ENCODE measurements at places on chromosomes 2 and 18.

GRCh38 chr18:13214609-13215008 is 4.0 kb upstream of the LDLRAD4 start:
- DNase-seq: no peak

DNA sequence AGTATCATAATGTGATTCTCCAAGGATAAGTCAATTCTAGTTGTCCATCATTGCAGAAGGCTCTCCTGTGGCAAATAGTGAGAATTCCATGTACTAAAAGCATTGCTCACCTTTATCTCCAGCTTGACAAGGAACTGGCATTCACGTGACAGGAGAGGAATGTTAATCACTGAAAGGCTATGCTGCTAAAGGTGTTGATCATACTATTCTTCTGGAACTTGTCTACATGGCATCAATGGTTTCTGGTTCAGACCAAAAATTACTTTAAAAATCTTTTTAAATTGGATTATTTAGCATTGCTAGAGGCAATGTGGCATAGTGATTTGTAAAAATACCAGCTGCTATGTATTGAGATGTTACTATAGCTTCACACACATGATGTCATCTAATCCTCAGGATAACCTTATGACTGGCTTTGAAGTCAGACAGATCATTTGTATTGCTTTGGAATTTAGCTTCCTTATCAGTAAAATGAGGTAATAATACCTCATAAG is 414.4 kb downstream of the MTX2 start:
- no peak for DNase-seq

DNA sequence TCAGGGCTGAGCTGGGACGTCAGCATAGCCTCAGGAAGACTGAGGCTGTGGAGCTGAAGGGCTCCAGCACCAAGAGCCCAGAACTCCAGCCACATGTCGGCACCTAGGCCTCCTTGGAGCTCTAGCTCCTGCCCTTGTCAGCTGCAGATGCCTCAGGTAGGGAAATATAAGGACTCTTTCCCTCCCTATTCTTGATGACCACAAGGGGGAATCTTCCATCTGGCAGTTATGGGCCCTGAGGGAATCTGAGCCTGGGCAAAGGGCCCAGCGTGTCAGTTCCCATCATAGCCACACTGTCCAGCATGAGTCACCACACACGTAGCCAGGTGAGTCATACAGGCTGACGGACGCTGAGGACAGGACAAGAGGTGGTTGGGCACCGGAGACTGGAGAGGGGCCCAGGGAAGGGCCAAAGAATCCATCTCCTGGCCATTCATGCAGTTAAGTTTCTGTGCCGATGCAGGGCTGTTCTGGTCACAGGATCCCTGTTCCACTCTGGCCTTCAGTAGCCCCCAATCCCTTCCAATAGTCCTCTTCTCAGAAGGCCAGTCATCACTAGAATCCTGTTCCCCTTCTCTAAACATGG is 1.8 kb downstream of the MPV17 start:
- peak; percentile 98 for DNase-seq

DNA sequence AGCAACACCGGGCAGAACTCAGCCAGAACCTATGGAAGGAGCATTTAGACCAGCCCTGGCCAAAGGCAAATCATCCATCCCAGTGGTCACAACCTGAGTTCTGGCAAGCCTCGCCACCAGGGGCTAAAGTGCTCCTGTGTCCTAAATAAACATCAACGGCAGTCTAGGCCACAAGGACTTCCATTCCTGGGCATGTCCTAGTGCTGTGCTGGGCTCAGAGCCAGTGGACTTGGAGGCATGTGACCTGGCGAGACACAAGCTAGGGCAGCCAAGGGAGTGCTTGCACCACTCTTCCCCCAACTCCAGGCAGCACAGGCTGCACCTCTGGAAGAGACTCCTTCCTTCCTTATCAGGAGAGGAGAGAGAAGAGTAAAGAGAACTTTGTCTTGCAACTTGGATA is 69.0 kb downstream of the ST6GAL2 start:
- DNase-seq: no peak

DNA sequence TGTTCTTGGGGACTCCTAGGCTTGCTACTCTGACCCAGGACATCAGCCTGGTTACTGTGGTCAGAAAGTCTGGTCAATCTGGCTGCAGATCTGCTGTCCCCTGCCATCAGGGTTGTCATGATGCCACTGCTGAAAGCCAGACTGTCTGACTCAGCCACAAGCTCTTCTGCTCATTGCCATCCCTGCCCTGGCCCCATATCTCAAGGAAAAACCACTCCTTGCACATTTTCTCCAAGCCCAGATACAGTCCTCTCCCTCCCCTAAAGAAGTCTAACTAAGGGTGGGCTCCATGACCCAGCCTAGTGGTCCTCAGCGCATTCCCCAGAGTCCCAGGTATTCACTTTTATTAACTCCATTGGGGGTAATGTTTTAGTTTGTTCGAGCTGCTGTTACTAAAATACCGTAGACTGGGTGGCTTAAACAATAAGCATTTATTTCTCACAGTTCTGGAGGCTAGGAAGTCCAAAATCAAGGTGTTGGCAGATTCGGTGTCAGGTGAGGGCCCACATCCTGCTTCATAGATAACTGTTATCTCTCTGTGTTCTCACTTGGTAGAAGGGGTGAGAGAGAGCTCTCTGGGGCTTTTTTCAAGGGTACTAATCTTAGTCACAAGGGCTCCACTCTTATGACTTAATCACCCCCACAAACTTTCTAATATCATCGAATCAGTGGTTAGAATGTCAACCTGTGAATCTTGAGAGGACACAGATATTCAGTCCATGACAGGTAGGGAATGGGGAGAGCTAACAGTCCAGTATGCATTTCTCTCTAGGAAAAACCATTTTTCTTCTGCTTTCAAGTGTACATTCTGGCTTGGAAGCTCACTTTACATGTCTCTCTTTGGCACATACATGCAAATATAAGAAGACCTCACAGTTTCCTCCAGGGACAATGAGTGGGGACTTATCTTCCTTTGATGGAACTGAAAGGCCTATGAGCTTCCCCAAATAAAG is 94.8 kb upstream of the CXCR4 start:
- no peak for DNase-seq

DNA sequence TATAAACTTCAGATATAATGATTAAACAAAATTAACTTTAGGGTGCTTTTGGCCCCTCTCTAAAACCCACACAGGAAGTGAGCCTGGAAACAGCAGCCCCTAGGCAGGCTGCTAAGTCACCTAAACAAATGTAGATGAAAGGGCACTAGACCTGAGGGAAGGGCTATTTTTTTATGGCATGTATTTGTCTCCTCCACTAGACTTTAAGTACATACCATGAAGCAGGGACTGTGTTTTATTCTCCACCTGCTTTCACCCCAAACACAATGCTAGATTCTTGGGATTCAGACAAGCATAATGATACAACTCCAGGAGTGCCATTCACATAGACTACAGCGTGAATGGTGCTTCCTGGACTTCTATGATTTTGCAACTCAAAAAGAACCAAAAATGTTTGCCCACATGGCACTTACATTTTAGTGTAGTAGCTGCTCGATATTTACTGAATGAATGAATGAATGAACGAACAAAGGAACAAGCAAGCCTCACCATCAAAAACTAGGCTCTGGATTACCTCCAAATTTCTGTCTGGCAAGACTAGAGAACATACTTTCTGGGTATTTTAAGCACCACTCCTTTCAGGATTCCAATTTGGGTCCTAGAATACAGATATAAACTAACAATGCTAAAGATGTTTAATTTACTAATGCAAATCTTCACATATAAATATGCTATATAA is 10.1 kb downstream of the ATAD2B start:
- no peak for DNase-seq

GRCh38 chr18:45932708-45933107 is 34.4 kb downstream of the EPG5 start:
- no peak for DNase-seq

DNA sequence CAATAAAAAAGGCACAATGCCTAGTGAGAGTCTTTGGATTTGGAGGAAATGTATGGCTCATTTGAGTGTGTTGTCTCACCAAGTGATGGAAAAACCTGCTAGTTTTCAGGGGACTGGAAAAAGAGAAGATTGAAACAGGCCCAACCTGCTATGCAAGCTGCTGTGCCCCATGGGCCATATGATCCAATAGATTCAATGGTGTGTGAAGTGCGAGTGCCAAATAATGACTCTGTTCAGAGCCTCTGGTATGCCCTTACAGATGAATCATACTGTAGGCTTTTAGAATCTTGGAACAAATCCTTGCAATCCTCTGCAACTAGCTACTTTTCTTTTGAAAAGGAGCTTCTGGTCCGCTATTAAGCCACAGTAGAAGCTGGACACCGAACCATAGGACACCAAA is 529.8 kb upstream of the CNTNAP5 start:
- DNase-seq: peak; percentile 13

DNA sequence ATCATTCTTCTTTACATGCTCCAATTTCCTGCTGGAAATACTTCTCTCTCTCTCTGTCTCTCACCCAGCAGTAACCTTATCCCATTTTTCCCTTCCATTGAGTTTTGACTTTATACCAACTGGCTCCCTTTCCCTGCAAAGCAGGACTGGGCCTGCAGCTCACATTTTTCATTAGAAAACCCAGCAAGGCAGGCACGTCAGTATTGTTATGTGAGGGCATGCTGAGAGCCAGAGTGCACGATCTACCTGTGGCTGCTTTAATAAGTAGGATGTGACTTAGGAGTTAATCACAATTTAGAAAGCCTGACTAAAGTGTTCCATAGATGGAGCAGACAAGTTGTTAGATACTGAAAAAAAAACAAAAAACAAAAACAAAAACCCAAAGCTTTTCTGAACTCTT is 5.2 kb upstream of the NDUFV2 start:
- no peak for DNase-seq

GRCh38 chr2:208366215-208367127 is 40.1 kb upstream of the PTH2R start:
- DNase-seq: no peak

DNA sequence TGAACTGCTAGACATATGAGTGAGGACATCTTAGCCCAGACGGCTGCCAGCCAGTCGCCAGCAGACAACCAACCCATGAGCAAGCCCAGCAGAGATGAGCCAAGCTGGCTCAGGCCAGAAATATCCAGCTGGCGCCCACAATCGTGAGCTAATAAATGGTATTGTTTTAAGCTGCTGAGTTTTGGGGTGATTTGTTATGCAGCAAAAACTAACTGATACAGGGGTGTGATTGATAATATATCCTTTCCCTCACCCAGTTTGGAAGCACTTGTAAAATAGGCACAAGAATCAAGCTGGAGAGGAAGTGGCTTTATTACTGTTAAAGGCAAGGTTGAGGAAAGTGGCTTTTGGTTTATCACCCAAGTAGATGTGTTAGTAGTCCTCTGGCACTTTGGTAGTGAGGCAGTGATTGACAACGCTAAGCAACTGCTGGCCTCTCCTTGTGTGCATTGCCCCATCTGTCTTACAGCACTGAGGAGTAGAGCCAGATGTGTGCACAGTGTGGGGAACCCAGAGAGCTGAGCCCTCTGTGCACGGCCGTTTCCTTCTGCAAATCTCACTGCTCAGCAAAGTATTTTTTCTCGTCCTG is 110.1 kb downstream of the MYO1B start:
- DNase-seq: no peak

DNA sequence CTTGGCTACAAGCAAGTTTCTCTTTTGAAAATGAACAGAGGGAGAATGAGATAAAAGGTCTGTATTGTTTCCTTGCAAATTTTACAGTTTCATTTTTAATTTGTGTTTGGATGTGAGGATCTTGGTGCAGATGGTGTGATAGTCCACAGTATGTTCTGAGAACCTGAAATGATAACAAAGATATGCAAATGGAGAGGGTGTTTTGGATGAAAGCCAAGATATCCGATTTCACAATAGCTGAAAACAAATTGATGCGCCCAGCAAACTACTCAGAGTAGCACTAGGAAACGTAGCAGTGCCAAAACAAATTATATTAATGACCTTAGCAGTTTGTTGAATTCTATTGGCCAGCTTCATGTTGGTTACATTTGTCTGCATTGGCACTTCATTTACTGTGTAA is 683.5 kb downstream of the TMEM182 start:
- no peak for DNase-seq

DNA sequence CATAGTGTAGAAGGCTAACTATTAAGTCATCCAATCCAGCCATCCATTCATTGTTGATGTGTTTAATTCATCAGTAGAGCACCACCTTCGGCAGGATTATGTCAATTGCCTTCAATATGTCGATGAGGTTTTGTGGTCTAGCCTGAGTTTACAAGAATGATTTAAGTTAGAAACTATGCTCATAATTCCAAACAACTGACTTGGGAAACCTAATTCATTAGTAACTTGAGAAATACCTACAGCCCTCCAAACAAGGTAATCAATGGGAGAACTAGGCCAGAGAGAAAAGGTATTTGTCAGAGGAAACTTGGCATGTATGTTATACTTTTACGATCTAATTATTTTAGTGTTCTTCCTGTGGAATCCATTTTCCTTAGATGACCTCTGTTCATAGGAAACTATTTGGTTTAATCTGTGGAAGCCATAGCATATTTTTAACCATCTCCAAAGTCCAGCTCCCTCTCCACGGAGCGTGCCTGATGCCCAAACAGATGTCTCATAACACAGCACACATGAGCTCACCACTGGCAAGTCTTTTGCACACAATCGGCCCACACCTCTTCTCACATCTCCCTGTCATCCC is 148.5 kb downstream of the GFPT1 start:
- no peak for DNase-seq

DNA sequence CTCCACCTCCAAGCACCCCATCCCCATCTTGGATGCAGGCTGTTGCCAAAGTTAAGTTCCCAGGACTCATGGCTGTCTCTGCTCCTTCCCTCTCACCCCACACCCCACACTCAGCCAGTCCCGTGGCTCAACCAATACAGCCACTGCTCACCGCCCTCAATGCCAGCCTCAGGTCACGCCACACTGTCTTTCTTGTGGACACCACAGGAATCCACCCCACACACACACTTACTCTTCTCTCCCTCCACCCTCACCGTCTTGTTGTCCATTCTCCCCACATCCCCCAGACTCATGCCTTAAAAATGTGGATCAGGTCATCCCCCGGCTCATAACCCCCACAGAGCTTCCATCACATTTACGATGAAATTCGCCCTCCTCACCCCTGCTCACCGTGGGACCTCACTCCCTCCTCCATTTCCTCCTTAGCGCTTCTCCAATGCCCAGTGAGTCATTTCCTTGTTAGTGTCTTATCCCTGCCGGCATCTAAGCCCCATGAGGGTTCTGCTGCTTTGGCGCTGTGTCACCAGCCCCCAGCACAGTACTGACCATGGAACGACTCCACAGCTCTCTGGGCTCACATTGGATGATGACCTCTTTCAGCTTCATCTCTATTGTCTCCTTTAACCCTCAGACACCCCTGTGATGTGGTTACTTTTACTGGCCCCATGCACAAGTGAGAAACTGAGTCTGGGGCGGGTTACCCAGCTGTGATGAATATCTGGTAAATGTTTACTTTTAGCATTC is 13.8 kb downstream of the MLPH start:
- peak; percentile 99 for DNase-seq

- DNase-seq: peak; percentile 50
Measured at GRCh38 chr2:67502346-67503065, 105.4 kb downstream of the ETAA1 start.

GRCh38 chr2:9806656-9807055 is 36.6 kb upstream of the TAF1B start:
- DNase-seq: no peak

GRCh38 chr2:176447616-176448015 is 178.4 kb downstream of the MTX2 start:
- DNase-seq: no peak

GRCh38 chr2:183881978-183882377 is 716.4 kb upstream of the ZNF804A start:
- no peak for DNase-seq

- no peak for DNase-seq
Measured at GRCh38 chr2:230877759-230878598, 13.2 kb downstream of the ITM2C start.
